NCI-H510A (cell line): ENCODE measurements at places on chromosomes 13 and 19.

DNA sequence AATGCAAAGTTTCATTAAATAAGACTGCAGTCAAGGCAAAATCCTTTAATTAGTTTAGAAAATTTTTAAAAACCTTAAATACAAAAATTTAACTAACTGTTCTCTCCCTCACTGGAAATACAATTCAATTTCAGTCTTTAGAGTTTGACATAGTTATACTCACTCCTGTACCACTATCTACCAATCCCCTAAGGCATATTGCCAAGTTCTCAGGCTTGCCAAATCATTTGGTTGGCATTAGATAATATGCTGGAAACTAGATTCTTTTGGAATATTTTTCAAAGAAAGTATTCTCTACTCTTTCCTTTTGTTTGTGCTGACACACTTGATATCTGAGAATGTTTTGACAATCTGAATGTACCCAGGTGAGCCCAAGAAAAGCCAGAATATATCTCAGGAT lies 77.2 kb downstream of the TSC22D1 start:
- no peak for DNase-seq

DNA sequence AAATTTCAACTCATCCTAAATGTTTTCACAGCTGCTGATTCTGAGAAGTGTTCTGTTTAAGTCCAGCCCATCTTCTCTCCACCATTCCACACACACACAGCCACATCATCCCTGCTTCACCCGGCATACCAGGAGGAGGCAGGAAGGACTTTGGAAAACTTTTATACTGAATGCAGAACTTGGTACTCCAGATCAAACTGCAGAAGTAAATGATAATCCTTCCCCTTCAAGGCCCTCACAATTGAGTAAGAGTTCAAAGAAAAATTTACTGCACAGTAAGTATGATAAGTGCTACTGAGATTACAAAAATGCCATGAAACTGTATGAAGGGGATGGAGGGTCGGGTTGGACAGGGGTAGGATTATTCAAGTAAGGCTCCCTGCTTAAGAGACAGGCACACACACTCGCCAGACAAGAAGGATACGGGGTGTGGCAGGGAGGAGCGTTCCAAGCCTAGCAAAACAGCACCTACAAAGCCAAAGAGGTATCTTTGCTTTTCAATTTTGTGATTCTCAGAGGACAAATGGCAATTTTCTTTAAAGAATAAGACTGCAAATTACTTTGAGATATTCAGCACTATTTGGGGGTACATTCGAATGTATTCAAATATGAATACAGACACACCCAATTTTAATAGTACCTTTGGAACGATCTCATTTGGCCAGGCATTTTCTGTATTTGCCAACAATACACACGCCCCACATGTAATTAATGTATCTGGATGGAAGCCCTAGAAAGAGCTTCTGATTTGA lies 2.5 kb downstream of the USP12 start:
- no peak for DNase-seq

DNA sequence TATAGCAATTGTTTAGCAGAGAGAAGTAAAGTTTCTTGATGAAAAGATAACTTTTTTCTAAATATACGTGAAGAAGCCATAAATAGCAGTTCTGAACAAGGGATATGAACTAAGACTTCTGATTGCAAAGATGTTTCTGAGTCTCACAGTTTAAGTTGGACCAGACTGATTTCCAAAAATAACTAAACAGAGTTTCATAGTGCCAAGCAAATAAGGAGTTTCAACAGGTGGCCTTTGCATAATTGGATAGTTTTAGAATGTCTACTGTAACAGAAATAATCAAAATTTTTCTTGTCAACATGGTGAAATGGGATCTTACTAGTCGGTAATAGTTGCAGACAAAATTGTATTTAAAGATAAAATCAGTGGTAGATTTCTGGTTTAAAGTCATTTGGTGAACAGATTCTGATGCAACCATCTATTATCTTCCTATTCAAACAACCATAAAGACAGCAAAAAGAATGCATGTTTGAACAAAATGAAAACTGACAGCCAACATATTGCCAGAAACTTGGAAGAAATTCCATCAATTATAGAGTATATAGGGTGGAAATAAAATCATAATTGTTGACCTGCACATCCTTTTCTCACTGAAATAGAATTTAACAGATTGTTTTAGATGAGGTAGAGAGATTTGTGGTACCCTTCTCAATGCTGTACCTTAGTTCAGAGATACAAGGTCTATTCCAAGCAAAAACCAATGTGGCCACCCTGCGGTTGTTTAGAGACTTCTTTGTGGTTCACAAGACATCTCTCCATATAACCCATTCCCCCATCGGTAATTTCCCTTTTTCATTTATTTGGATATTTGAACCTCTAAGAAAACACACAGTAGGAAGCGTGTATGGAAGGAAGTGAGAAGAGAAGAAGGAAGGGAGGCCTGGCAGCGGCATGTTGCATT lies 275.3 kb downstream of the COG6 start:
- no peak for DNase-seq

DNA sequence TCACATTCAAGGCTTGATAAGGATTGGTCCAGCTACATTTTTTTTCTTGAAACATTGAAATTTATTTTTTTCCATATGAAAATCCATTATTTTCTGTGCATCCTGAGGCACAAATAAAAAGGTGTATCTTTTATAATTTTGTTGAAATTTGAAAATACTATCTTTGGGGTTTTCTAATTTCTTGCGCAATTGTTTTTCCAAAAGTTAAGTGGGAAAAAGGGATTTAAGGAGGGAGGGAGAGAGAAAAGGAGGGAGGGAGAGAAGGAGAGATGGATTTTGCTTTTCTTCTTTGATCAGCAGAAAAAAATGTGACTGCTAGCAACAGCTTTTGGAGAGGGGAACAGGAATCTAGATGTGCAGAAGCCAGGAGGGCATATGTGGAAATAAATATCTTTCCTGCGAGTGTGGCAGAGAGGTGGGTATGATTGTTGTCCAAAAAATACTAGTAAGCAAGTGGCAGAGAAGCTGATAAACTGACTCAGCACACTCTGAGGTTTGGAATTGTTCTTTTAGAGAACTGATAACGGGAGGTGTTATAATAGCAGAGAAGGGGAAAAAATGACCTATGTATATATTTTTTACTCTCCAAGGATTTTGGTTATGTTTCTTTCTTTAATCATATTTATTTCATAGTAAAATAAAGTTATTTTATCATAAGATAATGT lies 61.2 kb upstream of the EDNRB start:
- no peak for DNase-seq

- no peak for DNase-seq
Measured at GRCh38 chr19:3655402-3656072, 28.9 kb upstream of the CACTIN start.

- no peak for DNase-seq
Measured at GRCh38 chr19:8109455-8109854, 39.9 kb downstream of the FBN3 start.
